ENCODE measurements at places on chromosomes 5 and 9.

- ATAC-seq: no peak
Observed at GRCh38 chr9:127180457-127181314, 58.3 kb upstream of the ANGPTL2 start.

GRCh38 chr9:109245310-109245897, 75.5 kb downstream of the EPB41L4B start:
- no peak for ATAC-seq

DNA sequence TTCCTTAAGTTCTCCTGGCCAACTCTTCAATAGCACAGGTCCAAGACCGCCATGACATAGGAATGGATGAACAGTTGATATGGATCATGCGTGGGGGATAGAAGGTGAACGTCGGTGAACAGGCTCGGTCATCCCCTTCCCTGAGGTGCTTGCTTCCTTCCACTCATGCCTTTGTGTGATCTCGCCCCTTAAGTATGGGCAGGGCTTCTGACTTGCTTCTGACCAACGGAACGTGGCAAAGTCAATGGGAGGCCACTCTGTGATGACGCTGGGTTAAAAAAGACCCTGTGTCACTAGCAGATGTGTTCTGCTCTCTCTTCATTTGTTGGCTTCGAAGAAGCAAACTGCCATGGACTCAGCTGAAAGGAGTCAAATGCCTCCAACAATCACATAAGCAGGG, 240.5 kb upstream of the TUT7 start:
- no peak for ATAC-seq

- no peak for ATAC-seq
Observed at GRCh38 chr9:123530244-123530643, 174.2 kb downstream of the CRB2 start.

- no peak for ATAC-seq
Observed at GRCh38 chr5:133707629-133708028, 95.3 kb upstream of the FSTL4 start.

DNA sequence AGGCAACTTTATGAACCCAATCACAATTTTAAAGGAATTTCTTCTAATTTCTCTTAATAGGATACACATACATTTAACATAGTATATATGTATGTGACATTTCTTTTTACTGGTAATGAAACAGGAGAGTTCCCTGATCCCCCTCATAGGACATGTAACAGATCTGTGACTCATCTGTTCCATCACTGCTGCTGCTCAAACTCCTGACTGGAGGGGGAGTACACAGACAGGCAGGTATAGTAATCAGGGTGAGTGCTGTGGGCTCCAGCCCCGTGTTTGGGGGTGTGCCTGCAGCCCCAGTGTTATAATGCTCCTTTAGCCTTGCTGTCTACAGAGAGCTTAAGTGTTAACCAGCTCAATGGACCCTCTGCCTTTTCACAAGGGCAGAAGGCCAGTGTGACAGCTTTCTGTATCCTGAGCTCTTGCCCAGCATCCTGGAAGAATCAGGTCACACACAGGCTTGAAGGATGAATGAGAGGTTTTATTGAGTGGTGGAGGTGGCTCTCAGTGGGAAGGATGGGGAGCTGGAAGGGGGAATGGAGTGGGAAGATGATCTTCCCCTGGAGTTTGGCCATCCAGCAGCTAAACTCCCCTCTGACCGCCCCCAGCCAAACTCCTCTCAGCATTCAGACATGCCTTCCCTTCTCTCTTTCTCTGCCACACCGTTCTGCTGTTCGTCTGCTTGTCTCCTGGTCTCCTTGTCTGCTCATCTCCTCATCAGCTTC, 161.3 kb downstream of the ZNF608 start:
- ATAC-seq: no peak

DNA sequence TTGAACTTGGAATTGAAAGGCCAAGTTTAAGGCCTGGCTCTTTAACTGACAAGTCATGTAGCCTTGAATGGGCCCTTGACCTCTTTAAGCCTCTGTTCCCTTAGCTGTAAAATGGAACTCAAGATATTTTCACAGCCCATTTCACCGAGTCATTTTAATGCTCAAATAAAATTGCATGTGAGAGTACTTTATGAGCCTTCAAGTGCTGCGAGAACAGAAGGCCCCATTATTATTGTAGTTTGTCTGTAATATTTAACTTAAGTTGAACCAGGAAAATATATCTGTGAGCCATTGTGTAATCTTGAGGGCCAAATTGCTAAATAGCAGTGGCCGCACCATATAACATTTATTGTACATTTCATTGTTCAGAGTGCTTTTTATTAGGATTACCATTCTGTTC, 249.9 kb downstream of the NTRK2 start:
- ATAC-seq: no peak

GRCh38 chr5:169974121-169974770, 6.0 kb downstream of the INSYN2B start:
- no peak for ATAC-seq

GRCh38 chr5:15797116-15797515, 297.1 kb downstream of the FBXL7 start:
- no peak for ATAC-seq

DNA sequence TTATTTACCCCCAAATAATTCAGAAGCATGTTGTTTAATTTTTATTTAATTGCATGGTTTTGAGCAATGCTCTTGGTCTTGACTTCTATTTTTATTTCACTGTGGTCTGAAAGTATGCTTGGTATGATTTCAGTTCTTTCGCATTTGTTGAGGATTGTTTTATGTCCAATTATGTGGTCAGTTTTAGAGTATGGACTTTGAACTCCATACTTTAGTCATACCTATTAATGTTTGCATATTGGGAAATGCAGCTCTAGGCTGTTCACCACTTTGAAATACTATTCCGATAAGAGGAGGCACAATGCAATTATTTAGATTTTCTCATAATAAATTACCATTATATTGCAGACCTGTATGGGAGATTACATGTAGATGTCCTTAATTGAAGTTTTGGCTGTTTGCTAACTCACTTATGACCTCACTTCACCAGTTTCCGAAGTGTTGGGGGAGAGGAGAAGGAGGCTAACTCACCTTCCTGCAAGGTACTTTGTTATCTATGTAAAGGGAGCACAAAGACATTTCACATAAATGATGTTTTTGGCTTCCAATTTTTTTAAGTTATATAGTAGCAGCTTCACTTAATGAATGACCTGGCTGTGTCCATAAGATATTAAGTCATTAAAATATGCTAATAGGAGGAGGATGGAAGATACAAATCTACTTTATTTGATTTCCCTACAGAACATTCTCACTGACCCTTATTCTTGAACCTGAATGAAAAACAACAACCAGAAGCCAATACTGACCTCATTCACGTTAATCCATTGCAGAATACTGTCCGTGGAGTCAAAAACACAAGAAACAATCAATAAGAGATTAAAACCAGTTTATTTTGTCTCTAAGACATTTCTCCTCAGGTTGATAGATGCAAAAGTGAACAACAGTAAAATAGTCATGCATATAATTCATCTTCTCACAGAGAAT, 970.3 kb upstream of the ARRDC3 start:
- no peak for ATAC-seq

GRCh38 chr5:78899922-78900362, 85.2 kb downstream of the ARSB start:
- ATAC-seq: peak; percentile 69

DNA sequence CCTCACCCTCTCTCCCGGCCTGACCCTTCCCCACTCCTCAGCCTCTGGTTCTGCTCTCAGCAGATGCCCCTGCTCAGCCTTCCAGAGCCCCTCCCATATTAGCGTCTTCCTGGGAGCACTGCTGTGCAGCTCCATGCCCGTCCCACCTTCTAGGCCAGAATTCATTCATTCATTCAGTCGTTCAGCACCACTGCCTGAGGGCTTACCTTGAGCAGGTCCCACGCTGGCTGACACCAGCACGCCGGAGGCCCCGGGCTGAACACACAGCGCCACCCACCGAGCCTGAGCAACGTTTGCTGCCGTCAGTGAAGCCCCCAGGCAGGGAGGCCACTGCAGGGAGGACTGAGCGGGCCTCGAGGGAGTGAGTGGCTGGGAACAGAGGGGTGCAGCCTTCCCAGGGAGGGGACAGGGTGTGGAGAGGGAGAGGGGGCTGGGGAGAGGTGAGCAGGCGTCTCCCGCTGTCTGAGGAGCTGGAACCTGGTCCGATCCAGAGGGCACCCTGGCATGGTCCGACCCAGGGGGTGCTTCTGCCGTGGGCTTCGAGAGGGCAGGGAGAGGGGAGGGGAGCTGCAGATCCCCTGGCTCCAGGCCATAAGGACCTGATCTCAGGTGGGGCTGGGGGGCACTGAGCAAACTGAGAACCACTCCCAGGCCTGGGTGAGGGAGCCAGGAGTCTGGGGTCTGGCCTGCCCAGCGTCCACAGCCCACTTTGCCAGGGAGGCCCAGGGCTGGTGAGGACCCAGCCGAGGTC, 98.8 kb upstream of the RAPGEF1 start:
- no peak for ATAC-seq

DNA sequence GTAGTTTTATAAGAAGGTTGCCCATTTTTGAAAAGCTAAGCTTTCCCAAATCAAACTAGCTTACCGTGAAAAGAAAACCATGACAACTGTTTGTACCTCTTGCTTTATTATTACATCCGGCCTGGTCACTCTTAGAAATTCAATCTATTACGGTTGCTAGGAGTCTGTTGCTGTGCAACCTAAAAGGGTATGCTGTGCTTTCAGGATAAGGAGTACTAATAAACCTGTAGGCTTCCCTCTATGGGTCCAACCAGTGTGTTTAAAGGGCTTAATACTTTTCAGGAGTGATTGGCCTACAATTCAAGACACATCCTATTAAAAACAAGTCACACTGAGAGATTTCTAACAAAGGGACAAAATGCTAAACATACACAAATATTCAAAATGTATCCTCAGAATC, 27.1 kb downstream of the RFX3 start:
- peak; percentile 38 for ATAC-seq

GRCh38 chr5:175815126-175815913, 56.1 kb upstream of the CPLX2 start:
- ATAC-seq: no peak

DNA sequence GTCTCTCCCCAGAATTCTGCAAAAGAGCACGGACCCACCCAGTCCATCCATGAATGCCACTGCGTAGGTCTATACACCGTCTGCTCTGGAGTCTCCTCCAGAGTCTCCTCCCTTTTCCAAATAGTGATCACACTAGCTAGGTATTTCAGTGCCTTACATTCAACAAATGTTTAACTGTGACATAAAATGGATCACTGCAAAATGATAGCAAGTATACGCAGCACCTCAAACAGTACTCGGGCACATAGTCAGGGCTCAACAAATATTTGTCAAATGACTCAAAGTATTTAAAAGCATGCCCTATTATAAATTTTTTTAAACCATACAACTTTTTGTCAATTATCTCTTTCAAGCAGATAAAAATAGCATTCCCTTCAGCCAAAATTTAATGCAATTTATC, 60.5 kb downstream of the TLE1 start:
- peak; percentile 37 for ATAC-seq

GRCh38 chr5:93723005-93723404, 18.4 kb downstream of the POU5F2 start:
- no peak for ATAC-seq

DNA sequence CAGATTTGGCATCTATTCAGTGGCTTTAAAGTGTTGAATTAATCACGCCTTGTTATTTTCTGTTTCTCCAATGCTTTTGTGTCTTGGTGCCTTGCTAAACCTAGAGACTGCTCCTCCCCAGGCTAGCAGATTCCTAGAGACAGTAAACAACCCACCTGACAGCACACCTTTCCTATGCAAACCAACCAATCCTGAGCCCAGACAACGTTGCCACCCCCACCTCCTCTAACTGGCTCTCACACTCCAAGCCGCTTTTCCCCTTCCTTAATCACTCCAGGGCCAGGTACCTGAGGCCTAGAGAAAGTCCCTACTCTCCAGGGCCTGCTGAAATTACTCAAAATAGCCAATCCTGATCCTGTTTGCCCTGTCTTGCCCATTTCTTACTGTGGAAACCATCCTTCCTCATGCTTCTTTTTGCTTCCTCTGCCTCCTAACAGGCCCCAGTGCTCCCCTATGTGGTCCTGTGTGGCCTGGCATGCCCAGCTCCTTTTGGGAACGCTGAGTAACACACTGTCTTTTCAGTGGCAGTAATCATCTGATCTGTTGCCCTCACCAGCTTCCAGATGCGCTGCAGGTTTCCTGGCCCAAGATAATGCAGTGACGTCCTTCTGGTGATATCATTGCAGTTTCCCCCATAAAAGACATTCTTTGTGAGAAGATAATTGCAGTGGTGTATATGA, 53.4 kb downstream of the GAS1 start:
- ATAC-seq: peak; percentile 58

DNA sequence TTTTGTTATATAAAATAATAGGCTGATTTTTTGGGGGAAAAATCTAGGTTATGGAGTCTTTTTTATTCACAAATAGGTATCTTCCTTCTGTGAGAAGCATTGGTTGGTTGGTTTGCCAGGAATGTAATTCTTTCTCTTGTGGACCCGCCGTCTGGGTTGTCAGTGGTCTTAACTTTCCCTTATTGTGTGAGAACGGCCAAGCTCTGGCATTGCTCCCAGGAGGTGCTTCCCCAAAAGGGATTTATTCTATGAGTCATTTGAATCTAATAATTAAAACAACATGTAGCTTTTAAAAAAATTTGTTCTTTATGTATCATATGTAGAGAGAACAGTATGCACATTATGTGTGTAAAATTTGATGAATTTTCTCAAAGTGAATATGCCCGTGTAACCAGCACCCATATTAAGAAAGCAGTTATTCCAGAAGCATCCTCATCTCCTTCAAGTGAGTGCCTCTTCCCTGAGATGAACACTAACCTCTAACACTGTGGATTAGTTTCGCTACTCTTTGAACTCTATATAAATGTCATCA, 114.4 kb downstream of the MAST4 start:
- no peak for ATAC-seq

GRCh38 chr5:67010684-67011409, 185.8 kb downstream of the CD180 start:
- ATAC-seq: peak; percentile 66

DNA sequence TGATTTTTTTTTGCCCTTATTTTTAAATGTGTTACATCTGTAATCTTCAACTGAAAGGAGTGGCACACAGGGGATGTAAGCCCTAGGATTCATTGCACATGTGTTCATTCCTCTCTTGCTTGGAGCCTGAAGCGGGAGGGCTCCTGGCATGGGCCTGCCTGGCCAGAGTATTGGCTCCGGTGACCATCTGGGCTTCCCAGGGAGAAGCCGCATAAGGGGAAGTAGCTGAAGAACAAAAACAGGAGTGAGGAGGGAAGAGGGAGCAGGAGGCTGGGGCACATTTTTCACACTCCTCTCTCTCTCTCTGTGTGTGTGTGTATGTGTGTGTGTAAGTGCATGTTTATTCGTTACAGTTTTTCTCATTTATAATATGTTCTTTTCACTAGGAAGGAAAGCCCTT, 269.9 kb downstream of the PRR16 start:
- ATAC-seq: no peak

DNA sequence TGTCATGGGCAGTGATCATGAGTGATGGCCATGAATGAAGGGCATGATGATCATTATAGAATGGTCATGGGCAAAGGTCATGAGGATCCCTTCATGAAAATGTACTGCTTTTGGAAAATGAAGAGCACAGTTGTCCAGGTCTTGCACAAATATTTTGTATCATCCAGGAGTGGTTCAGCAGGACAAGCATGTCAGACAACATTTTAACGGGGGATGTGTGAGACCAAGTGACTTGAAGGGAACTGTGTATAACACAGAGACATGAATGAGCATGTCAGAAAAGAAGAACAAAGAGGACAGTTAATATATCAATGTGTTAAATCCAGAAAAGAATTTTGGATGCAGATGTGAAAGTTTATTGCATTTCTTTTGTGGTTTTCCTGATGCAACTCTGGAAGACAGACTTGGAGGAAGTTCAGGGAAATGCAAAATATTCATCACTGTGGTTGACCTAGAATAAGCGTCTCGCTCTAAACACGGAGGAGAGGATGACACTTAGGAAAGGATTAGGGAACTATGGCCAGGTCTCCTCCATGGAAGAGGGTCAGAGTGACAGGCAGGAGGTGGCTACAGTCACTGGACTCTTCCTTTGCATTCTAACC, 116.1 kb upstream of the IRX4 start:
- no peak for ATAC-seq
